ENCODE measurements at places on chromosomes 4 and X. TPM values are rescaled to one million over a fixed set of nuclear protein-coding genes. Genes with fewer than 3 reads are reported as not detected.

Gene JAKMIP1
- polyA plus RNA-seq, result not detected

Gene KLF8
- 6.6 TPM for polyA plus RNA-seq

Gene SERPINA7
- 0.35 TPM for polyA plus RNA-seq

Gene SYN1
- 7.6 TPM for polyA plus RNA-seq

Gene APLN
- 18.9 TPM for polyA plus RNA-seq

Gene FAM184B
- 4.4 TPM for polyA plus RNA-seq

Gene SEC24D
- 78.6 TPM for polyA plus RNA-seq

Gene TENM3
- 16.4 TPM for polyA plus RNA-seq

Gene SRPK3
- 184 TPM for polyA plus RNA-seq

Gene TAF7L
- polyA plus RNA-seq, result 0.16 TPM

Gene ADH1B
- polyA plus RNA-seq, result 8.3 TPM

Gene DBET
- polyA plus RNA-seq, result not detected

Gene PRSS12
- polyA plus RNA-seq, result 5.9 TPM

Gene UCP1
- polyA plus RNA-seq, result not detected

Gene MTNR1A
- polyA plus RNA-seq, result not detected

Gene MAGEC3
- 0.82 TPM for polyA plus RNA-seq

Gene HTN1
- polyA plus RNA-seq, result not detected

Gene GAGE12G
- polyA plus RNA-seq, result not detected

Gene PSAPL1
- not detected for polyA plus RNA-seq

Gene DCAF4L1
- 0.05 TPM for polyA plus RNA-seq

Gene CISD2
- polyA plus RNA-seq, result 27.0 TPM

Measured in muscle of back (tissue), 13 donors.